NCI-H146 (cell line): ENCODE measurements at places on chromosomes 4 and X.

DNA sequence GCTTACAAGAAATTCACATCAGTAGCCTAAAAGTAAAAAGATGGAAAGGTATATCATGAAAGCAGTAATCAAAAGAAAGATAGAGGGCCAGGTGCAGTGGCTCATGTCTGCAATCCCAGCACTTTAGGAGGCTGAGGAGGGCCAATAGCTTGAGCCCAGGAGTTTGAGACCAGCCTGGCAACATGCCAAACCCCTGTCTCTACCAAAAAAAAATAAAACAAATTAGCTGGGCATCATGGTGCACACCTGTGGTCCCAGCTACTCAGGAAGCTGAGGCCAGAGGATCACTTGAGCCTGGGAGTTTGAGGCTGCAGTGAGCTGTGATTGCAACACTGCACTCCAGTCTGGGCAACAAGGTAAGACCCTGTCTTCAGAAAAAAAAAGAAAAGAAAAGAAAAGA lies 55.5 kb downstream of the GSPT2 start:
- no peak for DNase-seq

GRCh38 chr4:143406523-143406922 lies 69.8 kb downstream of the GAB1 start:
- DNase-seq, result no peak

DNA sequence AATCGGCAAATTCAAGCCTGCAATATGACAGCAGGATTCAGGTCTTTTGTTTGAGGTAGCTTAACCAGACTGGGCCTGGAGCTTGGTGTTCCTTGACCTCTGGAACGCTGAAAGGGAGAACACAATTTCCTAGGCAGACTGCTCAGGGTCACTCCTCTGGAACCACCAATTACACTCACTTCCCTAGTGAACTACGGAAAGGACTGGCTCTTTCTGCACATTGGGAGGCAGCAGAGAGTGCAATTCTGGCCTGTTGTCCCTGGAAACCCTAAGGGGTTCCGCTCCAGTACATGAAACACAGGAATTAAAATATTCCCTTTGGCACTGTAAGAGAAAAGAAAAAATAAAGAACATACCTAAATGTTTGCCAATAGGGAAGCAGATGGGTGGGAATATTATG lies 58.6 kb downstream of the GPC3 start:
- DNase-seq, result no peak

DNA sequence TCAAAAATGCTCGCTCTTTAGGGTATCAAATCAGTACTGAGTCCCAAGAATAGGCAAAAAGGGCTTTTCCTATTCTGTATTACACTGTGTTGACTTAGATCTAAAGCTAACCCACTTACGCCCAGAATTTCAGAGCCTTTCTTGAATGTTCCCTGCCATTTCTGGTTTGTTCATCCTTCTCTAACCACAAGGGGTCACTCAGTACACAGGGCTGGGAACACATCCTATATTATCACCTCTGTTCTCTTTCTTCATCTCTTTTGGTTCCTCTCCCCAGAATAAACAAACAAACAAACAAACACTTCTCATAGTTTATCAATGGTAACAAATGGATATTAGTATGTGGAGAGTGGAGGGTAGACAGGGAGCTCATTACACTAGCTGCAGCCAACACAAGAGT lies 25.5 kb upstream of the MORC4 start:
- peak; percentile 13 for DNase-seq

DNA sequence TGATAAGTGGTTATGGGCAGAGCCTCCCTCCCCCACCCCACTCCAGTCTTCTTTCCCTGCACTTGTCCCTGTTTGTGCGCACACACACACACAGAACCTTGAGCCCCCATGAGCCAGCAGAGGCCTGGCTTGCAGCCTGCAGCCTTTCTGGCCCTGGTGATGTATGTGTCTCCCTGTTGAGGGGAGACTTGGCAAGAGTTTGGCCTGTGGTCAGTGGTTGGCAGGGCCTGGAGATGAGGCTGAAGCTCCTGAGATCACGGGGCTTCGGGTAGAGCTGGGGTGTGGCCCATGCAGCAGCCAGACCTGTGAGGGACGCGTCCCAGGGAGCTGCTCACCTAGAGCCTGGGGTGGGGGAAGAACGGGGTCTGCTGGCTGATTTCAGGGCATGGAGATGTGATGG lies 2.3 kb downstream of the GPR173 start:
- no peak for DNase-seq

DNA sequence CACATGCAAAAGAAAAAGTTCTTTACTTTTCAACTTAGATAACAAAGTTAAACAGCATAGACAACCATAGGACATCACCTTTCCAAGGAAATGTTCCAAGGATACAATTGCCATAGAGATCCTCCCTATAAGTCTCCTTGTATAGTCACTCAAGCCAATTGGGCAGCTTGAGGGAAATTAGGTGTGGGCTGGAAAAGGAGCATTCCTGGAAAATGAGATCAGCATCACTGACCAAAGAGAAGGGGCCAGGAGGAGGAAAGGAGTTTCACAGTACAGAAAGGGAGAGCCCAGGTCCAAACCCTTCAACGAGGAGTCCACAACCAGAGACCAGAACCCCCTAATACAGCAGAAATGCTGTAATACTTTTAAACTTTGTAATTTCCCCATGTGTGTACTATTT lies 91.5 kb upstream of the PPARGC1A start:
- DNase-seq, result no peak

DNA sequence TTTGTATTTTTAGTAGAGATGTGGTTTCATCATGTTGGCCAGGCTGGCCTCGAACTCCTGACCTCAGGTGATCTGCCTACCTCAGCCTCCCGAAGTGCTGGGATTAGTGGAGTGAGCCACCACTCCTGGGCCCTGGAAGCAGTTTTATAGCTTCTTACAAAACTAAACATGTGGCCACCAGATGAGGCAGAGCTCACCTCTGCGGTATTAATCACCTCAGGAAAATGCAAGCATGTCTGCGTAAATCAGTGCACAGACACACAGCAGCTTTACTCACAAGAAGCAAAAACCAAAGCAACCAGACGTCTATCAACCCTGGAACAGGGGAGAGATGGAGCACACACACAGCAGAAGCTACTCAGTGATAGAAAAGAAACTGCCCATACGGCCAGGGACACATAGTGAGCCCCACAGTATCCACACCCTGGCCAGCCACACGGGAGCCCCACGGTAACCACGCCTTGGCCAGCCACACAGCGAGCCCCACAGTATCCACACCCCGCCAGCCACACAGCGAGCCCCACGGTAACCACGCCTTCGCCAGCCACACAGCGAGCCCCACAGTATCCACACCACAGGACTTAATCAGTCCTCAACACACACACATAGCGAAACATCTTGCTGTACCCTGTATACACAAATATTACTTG lies 30.2 kb downstream of the PPP2R3B start:
- DNase-seq, result no peak

DNA sequence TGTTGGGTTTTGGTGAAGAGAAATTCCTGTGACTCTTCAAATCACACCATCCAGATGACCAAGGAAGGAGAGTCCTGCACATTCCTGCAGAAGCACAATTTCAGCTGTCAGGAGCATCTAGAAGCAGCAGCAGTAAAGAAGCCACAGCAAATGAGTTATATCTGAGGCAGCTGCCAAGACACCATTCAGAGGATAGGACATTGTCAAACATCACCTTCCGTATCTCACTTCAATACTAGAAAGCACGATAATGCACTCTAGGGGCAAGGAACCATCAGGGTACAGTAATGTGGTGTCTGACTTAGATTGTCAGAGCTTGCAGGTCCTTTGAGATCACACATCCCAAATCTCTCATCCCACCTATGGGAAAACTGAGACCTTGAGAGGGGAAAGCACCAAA lies 134.5 kb downstream of the COL4A6 start:
- DNase-seq, result no peak
